A172 (cell line): ENCODE measurements at places on chromosomes 7 and 10.

GRCh38 chr7:133477791-133478190, 224.9 kb downstream of the EXOC4 start:
- no peak for DNase-seq

GRCh38 chr7:13920053-13920697, 69.3 kb downstream of the ETV1 start:
- peak; percentile 99 for DNase-seq

- DNase-seq, result no peak
These were observed 121.5 kb downstream of the VIPR2 start for GRCh38 chr7:159023206-159023605.

- peak; percentile 77 for DNase-seq
These were observed 88.7 kb downstream of the OSBPL3 start for GRCh38 chr7:24891311-24891735.

GRCh38 chr7:75963381-75963995, 30.9 kb downstream of the TMEM120A start:
- DNase-seq, result no peak

GRCh38 chr7:90251304-90251635, 6.3 kb downstream of the CFAP69 start:
- no peak for DNase-seq

GRCh38 chr10:124183617-124184016, 90.2 kb upstream of the CHST15 start:
- no peak for DNase-seq

- no peak for DNase-seq
These were observed 578.8 kb upstream of the PFKP start for GRCh38 chr10:2488446-2489005.

GRCh38 chr10:110534571-110534970, 32.9 kb upstream of the SMC3 start:
- DNase-seq, result no peak

GRCh38 chr7:72023926-72024325, 388.2 kb downstream of the CALN1 start:
- no peak for DNase-seq

DNA sequence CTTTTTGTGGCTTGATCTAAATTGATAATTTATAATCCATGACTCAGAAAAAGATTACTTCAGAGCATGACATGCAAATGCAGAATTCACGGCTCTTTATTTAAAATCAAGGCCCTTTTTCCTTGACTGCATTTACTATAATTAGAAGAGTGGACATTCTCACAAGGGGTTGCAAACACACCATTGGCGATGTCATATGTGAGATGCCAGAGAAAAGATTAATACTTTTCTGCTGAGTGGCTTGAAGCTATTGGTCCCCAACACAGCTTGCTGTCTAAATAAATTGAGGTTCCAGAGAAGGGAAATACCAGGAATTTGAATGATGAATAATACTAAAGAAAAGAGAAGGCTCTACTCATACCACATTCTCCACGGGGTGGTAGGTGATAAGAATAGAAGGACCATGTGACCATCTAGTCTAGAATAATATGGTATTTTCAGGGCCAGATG, 78.7 kb upstream of the ARID5B start:
- DNase-seq, result peak; percentile 46

GRCh38 chr7:139124084-139124914, 14.8 kb upstream of the ZC3HAV1 start:
- DNase-seq, result no peak

GRCh38 chr10:35262436-35262835, 73.9 kb upstream of the CCNY start:
- no peak for DNase-seq

DNA sequence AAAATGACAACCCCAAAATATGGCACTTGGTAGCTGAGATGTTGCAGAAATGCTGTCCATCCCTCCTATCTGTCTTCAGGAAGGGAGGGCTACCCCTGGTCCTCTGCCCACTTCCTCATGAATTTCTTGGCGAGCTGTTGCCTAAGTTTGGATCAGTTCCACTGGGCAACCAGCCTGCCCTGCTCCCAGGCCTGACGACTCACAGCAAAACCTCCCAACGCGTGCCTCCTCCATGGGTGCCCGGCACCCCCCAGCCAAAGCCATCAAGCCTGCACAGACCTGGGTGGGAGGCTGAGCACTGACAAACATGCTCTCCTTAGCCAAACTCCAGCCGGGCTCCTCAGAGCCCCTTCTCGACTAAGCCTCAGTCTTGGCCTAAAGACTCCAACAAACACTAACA, 8.9 kb downstream of the VSTM4 start:
- no peak for DNase-seq

DNA sequence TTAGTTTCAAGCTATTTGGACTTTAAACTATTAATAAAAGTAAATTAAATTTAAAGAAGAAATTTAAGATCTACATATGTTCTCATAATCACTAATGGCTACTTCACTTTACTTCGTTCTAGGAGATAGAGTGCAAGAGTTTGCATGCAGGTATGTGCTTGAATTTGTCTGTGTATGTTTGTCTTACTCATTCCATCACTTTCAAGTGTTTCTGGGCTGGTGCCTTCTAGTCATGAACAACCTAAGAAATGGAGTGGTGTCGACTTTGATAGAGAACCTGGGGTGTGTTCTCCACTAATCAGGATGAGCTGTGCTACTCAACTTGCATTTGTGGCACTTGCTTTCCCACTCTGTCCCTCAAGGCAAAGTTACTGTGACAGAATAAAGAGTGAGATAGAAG, 169.9 kb downstream of the KCND2 start:
- no peak for DNase-seq

DNA sequence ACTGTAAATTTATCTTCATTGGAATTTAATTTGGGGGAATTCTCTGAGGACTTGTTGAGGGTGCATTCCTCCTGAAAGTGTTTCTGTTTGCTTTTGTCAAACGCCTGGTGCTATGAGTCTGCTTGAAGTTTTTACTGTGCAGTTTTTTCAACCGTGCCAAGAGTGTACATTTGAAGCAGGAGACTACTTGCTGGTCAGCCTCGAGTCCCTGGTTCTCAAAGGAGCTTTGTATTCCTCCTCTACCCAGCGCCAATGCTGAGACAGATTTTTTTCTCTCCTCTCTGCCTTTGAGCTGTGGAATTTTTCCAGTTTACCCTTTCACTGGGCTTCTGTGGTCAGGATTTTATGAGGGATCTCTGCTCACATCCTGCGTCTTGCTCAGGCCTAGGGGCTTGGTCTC, 62.1 kb downstream of the NPY start:
- peak; percentile 42 for DNase-seq

GRCh38 chr7:140697447-140698143, 1.1 kb downstream of the NDUFB2 start:
- peak; percentile 40 for DNase-seq

DNA sequence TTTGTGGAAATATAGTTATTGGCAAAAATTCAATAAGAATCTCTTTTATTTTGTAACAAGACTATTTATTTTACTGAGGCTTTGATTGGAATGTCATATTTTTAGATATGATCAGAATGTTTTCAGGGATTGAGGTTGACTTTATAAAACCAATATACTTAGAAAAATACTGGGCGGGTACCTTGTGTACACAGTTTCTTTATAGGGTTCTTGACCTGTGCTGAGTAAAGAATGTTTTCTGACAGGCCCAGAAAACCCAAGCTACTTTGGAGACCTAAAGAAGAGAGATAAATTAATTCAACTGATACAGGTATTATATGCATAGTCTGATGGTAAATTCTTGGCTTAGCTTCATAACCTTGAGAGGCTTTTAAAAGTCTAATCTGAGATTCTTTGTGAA, 23.9 kb upstream of the SPAM1 start:
- no peak for DNase-seq

DNA sequence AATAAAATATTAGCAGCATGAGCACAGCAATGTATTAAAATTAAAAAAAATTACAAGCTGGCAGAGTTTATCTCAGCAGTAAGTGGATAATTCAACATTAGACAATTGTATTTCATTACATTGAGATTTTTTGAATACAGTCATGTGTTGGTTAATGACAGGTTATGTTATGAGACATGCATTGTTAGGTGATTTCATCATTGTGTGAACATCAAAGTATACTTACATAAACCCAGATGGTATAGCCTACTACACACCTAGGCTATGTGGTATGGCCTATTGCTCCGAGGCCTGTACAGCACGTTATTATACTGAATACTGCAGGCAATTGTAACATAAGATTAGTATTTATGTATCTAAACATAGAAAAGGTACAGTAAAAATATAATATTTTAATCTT, 29.7 kb downstream of the CCDC6 start:
- no peak for DNase-seq

DNA sequence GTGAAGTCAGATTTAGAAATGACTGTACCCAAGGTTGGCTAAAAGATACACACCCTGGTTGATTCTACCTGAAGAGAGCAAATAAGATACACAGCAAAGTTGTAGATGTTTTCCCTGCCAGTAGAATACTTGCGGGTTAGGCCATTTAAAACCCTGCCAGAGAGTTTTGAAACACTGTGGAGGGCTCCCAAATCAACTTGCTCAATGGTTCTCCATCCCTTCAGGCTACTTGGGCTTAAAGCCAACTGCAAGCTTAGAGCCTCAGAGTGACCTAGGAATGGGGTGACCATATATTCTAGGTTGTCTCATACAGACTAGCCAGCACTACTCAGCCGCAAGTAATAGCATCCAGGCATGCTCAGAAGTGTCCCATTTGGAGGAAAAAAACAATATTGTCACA, 10.0 kb downstream of the CAV1 start:
- no peak for DNase-seq

- no peak for DNase-seq
These were observed 67.2 kb downstream of the CAV1 start for GRCh38 chr7:116592041-116592355.

GRCh38 chr10:16732376-16732775, 84.8 kb downstream of the RSU1 start:
- DNase-seq, result no peak

DNA sequence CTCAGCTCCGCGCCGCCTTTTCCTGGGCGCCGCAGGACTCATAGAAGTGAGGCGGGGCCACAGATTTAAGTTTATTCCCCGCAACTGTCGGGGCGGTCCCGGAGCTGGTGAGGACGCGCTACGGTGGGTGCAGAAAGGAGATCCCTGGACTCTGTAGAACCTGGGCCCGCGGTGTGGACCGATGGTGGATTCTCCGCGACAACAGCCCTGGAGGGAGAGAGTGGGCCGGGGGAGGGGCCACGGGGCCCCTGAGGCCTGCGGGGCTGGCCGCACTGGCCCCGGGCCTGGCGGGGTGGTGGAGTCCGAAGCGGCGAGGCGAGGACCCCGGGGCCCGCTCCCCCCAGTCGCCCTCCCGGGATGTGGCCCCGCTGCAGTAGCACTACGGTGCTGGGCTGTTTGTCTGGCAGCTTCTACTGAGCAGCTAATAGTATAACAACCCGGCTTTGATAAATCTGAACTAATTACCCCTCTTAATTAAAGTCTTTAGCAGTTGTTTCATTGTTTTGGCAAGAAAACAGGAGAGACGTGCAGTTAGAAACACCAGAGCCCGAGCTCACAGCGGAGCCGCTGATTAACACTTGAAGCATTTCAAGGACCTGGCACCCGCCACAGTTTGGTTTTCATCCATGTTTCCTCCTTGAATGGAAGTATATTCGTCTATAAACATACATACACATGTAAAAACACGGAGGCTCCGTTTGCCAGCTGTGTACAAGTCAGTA, 4.2 kb downstream of the FEZF1 start:
- DNase-seq, result no peak

- no peak for DNase-seq
These were observed 226.5 kb downstream of the INHBA start for GRCh38 chr7:41476460-41476803.

- DNase-seq, result no peak
These were observed 12.5 kb upstream of the CALD1 start for GRCh38 chr7:134766779-134767519.

- DNase-seq, result no peak
These were observed 116.6 kb downstream of the SPAG6 start for GRCh38 chr10:22461891-22462290.

GRCh38 chr7:121428855-121429489, 32.9 kb upstream of the FAM3C start:
- no peak for DNase-seq

- no peak for DNase-seq
These were observed 50.0 kb downstream of the MAGI2 start for GRCh38 chr7:79403451-79403850.

- DNase-seq, result peak; percentile 35
These were observed 68.9 kb downstream of the SLC29A4 start for GRCh38 chr7:5351507-5352265.

DNA sequence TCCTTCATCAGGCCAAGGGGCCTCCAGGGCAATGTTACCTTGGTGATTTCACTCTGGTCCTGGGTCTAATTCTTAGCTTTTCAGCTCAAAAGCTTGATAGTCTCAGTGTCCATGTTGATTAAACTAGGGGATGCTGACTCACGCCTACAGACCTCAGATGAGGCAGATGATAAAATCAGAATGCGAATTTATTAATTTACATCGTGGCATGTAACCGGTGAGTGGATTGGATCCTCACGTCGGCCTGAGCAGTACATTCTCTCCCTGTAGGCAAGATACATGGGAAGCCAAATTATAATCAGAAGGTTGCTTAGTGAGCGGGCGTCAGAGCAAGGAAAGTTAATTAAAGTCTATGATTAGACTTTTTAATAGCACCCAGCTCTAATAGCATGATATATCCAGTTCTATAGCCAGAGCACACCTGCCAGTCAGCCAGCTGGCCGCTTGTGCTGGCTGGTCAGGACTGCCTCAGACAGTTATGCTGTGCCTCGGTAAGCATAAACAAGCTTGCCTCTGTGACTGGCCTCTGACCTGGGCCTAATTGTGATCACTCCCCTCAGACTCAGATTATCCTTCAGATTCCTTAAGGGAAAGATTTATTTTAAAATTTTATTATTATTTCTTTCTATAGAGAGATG, 20.2 kb upstream of the CPA5 start:
- no peak for DNase-seq

- peak; percentile 22 for DNase-seq
These were observed 264.1 kb downstream of the PHF14 start for GRCh38 chr7:11237742-11238141.

DNA sequence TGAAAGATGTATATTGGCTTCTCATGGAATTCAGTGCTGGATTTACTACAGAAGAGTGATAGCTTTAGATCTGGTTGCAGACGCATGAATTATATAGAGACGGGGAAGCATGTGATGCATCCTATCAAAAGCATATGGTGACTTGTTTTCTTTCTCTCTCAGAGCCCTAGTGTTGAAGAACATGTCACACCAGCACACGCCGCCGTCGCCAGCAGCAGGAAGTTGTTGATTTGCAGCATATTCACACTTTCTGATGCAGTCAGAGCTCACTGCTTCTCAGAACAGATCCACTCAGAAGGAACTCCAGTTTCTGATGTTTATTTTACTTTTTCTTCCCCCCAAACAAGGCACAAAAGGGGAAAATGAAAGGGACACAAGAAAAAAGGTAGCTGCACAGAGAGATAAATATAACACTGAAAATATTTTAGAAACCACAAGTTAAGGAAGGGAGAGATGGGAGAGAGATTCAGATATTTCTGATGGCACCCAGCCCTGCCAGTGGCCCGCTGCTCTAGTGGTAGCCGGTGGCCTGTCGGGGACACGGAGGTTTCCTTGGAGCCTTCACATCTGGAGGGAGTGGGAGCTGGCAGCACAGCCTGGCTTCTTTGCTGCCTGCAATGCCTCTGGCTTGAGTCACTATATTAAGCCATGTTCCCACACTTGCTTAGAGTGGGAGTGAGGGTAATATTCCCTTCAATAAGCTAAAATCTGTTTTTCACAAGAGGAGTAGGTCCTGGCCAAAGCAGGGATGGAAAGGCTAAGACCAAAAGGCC, 123.2 kb downstream of the NRP1 start:
- DNase-seq, result no peak

GRCh38 chr7:94043299-94043698, 39.1 kb upstream of the BET1 start:
- DNase-seq, result peak; percentile 61

- peak; percentile 66 for DNase-seq
These were observed 61.3 kb upstream of the CAV2 start for GRCh38 chr7:116438267-116438666.
